ENCODE measurements at places on chromosomes 11 and 22.

GRCh38 chr11:1732418-1733008, 17.9 kb downstream of the IFITM10 start:
- DNase-seq, result no peak

- DNase-seq, result no peak
Measured at GRCh38 chr11:122665861-122666260, 10.3 kb downstream of the UBASH3B start.

DNA sequence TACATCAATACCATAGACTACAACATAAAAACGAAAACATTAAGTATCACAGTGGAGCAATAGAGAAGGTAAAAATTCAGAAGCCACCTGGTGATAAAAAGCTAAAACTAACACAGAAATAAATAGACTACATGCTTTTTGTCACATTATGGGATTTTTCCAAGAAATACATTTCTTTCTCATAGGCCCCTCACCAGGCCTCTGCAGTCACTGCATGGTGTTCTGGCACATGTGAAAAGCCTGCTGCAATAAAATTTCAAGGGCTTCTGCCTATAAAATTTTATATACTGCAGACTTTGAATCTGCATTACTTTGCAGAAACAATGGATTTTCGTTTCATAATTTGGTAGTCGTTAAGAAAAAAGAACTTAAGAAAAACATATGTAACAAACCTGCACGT, 655.5 kb downstream of the CNTN5 start:
- no peak for DNase-seq

- DNase-seq, result no peak
Measured at GRCh38 chr11:57205041-57205641, 23.4 kb downstream of the LRRC55 start.

- DNase-seq, result no peak
Measured at GRCh38 chr11:112610494-112610893, 349.8 kb upstream of the PLET1 start.
